Effector CD8-positive, alpha-beta T cell (primary cell): ENCODE measurements at places on chromosomes 2 and 18.

DNA sequence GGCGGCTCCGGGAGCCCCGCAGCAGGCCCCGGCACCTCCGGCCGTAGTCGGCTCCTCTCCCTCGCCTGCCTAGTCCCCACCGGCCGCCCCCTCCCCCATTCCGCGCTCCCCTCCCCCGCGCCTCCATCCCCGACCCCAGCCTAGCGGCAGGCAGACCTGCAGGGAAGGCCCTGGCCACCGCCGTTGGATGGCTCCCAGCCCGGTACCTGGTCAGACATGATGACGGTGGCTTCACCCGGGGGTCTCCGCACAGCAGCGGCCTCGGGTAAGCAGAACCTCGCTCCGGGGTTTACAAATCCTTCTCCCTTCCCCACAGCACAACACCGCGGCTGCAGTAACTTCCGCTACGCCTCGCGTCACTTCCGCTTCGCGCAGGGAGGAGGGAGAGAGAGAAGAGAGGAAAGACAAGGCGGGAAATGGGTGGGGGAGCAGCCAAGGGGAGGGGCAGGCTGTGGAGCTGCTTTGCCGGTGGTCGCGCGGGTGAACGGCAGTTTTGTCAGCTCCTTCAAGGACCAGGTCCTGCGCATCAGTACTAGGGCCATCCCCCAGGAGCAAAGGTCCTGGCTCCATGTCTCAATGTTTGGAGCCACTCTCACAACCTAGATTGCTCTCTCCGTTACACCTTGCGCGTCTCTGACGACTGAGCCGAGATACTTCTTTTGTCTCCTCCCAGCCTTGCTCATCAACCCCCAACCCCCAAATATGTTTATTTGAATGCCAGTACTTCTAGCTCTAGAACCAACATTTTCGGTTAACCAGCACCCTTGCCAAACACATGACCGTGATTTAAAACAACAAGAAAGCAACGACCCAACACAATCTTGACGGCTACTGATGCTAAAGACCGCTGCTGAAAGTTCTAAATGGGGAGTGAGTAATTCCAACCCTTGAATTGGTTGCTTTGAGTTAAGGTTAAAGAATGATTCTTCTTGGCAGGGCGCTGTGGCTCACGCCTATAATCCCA lies at the start of gene SUMO1:
Gene SUMO1 (minus strand): TSS at position 364 of the 964 bp plus-strand sequence. CDS start 146 bp downstream, at position 218.
- peak; percentile 84 for DNase-seq

DNA sequence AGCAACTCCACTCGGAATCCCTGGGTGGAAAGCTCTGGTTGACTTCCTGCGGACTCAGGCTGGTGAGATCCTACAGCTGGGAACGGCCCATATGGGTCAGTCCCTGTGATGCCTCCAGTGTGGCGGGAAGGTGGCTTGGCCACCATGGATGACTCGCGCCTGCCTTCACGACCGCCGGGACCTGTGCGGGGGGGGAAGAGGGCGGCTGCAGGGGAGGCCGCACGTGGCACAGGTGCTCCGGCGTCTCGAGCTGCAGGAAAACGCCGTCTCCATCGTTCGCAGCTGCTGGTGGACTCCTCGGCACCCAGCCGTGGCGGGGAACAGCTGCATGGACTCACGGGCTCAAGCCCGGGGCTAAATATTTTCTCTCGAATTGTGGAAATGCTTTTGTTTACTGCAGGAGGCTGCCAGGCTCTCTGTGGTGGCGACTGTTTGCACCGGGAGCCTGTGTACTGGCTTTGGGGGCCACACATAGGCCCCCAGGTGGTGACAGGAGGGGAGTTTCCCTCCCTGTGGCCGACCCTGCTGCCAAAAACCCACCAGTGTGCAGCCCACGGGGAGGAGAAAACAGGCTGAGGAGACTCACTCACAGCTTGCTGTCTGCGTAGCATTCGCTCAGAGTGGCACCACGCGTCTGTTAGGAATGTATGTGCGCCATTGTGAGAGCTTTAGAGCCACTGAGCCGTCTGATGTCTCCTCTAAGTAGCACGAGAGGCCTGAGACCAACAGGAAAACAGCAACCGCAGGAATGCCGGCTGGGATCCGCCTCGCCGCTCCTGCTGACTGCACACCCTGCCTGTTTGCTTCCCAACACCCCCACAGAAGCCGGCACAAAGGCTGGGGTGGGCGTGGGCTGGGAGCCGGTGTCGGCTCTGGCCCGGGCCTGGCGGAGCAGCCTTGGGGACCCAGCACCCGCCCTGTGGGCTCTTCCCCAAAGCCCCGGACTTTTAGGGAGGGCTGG lies 89.2 kb downstream of the NFATC1 start:
- no peak for DNase-seq

GRCh38 chr2:113818382-113818951 lies 62.0 kb upstream of the SLC35F5 start:
- no peak for DNase-seq

- no peak for DNase-seq
Observed at GRCh38 chr2:9765611-9766531, 77.4 kb upstream of the TAF1B start.

GRCh38 chr2:31235504-31235902 lies 1.6 kb downstream of the EHD3 start:
- DNase-seq, result no peak

DNA sequence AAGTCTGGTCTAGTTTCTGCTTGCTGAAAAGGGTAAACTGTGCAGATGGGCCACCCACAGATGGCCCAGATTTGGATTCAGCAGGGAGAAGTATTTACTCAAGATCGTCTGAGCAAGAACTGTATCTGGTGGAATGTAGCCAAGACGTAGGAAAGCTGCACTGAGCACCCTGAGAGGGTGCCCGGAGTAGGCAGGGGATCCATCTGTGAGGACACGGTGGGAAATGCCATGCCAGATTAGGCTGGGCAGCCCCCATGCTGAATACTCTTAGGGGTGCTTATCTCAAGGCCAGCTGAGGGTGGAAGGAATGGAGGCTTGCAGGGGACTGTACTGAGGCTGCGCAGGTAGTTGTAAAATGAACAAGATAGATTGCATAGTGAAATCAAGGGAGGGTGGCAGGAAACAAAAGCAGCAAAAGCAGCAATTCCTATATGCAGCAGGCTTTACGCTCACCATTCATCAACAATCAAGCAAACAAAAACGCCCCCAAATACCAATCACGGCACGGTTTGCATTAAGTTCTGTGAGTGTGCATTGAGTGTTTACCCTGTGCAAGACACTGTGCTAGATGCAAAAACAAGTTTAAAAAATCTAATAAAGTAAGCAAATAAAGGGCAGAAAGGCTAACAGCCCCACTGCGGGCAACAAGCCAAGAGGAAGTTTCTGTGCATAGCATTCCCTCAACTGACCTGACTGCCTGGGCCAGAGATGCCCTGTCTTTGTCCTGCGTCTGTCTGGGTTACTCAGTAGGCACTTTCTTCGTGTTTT lies 32.2 kb upstream of the LPIN2 start:
- no peak for DNase-seq

DNA sequence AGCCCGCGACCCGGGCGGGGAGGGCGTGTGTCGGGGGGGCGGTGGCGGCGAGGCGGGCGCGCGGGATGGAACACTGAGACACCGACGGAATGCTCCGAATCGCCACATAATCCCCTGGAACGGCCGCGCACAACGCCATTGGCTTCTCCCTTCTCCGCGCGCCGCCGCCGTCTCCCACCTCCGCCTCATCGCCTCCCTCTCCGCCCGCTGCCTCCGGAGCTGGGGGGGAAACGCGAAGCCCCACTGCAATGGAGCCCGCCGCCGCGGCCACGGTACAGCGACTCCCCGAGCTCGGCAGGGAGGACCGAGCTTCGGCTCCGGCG lies at the start of gene PHLPP1:
Gene PHLPP1 (plus strand): TSS at position 106 of the 323 bp plus-strand sequence. CDS start 143 bp downstream, at position 249.
- DNase-seq, result no peak

DNA sequence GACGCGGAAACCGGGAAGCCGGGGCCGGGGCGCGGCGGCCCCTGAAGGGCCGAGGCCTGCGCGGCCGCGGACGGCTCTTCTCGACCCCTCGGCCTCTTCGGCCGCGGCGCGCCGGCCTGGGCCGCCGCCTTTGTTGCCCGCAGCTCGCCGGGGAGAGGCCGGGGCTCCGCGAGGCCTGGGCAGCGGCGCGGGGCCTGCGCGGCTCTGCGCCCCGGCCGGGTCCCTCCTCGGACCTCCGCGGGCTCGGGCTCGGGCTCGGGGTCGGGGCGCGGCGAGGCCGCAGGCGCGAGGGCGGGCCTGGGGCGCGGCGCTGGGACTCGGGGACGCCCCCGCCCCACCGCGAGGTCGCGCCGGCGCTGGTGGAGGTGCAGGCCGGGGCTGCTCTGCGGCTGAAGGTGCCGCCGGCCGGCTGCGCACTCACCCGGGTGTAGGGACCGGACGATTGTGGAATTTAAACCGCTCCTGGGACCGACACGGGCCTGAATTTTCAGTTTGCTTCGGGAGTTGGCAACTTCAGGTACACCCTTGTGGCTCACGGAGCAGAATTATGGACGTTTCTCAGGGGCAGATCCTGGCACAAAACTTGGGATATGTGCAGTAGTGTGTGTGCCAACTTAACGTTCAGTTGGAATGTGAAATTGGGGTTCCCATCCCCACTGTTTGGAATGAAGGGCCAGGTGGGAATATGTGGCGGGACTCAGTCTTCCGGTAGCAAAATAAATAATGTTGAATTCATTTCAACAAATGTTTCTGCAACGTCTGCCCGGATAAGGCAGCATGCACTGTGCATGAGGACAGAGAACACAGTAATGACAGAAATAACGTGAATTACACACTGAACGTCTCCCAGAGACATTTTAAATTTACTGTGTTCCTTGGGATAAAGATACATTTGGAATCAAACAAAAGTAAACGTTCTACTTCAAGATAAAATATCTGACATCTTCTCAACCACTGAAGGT lies 787 bp downstream of the SOCS6 start:
- no peak for DNase-seq

DNA sequence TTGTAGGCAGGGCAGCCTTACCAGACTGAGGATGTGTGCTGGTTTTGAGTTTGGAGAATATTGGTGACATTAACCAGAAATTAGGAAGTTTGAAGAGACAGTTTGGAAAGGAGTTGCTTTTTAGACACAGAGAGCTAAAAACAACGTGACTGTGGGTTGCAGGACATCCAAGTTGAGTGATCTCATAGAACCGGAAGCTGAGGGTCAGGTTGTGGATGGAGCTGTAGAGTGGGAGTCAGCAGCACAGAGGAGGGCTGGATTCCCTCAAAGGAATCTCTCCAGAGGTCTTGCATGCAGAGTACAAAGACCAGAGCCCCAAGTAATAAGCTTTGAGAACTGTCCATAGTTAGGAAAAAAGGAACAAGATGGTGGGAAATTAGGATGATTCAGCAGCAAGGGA lies 9.3 kb downstream of the MAPRE3 start:
- no peak for DNase-seq

GRCh38 chr2:145067549-145068030 lies 547.7 kb upstream of the ZEB2 start:
- DNase-seq, result no peak

DNA sequence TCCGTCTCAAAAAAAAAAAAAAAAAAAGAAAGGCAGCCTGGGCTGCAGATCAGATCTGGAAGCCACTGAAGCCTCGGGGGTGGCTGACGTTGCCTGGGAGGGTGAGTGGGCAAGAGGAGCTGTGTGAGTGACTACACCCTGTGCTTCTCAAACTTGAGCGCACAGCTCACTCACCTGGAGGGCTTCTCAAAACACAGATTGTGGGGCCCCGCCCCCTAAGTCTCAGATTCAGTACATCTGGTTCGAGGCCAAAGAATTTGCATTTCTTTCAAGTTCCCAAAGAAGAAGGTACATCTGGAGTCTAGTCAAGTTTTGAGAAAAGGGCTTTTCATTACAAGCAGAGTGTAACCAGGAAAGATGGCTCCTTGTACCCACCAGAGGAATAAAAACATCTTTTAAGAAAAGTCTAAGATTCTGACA lies 97.7 kb upstream of the CAB39 start:
- DNase-seq, result no peak

- no peak for DNase-seq
Observed at GRCh38 chr2:145090841-145091761, 571.2 kb upstream of the ZEB2 start.

DNA sequence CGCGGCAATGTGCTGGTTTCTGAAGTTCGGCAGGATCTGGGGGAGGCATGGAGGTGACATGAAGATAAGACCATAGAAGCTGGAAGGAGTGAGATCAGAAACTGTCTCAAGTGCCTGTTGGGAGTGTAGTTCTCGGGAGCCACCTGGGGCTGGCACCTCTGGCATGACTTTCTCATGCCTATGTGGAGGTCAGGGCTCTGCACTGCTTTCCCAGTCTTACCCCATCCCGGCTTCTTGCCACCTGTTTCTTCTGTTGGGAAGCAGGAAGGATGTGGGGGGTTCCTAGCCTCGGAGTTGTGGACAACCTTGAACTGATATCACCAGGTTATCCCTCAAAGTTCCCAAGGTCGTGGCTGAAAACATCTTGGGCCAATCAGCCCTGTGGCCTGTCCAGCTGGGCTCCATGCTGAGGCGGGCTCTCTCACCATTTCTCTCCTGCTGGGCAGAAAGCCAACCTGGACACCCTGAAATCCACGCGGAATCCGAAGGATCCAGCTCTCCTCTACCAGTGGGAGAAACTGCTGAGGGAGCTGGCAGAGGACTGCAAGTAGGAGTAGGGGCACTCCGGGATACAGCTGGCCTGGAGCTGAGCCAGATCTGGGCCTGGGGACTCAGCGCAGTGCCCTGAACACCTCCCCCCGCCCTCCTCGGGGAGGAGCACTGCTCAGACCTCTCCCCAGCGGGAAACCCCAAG lies 42.5 kb downstream of the FER1L5 start:
- DNase-seq, result no peak

GRCh38 chr18:79732721-79733025 lies 53.1 kb downstream of the CTDP1 start:
- DNase-seq, result no peak
